NCI-H1694 (cell line): ENCODE measurements at places on chromosomes 3 and 15.

GRCh38 chr3:47432673-47433072, 43.1 kb downstream of the SCAP start:
- DNase-seq: no peak

GRCh38 chr15:100050877-100051786, 290.6 kb downstream of the ADAMTS17 start:
- DNase-seq: no peak

DNA sequence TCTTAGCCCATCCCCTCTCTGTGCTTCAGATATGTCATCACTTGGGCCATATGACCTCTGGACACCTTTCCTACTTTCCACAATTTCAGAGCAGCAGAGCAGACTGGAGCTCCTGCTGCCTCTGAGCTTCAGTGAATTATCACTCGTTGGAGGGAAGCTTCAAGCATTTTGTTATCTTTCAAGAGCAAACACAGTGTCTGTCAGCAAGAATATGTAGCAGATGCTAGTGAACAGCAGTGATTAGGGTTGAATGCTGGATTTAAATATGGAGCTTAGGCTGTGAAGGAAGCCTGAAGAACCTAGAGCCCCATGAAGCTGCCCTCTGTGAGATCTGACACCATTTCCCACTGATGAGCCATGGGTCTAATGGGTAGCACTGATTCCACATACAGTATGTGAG, 115.4 kb downstream of the UBE3A start:
- no peak for DNase-seq

- DNase-seq: no peak
Observed at GRCh38 chr3:32432711-32433530, 41.3 kb downstream of the CMTM7 start.

DNA sequence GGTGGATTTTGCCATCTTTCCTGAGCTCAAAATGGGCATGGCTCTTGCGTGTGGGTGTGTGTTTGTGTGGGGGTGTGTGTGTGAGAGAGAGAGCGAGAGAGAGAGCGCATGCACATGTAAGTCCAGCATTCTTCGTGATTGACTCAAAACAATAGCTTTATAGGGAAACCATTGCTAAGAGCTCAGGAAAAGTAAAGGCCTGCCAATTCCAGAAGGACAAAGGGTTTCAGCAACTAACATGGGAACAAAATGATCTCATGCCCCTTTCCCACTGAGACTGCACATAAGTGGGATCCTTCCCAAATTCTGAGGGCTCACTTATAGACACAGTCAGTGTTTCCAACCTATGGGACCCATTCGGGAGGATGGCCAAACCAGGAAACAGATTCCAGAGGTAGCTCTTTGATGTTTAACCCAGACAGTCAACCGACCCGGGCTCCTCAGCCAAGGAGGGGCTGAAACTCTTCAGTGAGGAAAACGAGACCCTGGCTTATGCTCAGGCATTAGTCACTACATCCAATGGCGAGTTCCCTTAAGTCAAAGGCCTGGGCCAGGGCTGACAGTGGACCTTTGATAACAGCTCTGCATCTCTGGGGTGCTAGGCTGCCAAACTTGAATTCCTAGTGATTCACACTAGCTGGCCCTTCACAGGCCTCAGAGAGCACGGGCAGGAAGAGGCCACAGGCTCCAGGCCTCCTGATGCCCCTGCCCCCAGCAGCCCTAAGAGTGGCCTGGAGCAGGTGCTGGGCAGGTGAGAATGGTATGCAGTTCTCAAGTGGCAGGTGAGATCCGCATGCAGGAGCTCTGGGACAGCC, 305.0 kb upstream of the C2CD4B start:
- no peak for DNase-seq

- DNase-seq: no peak
Observed at GRCh38 chr3:173336261-173336660, 61.3 kb upstream of the NLGN1 start.

- DNase-seq: no peak
Observed at GRCh38 chr3:53163444-53164387, 2.7 kb downstream of the PRKCD start.

- no peak for DNase-seq
Observed at GRCh38 chr3:27072810-27073651, 296.2 kb downstream of the NEK10 start.
